ENCODE measurements at places on chromosomes 7 and 10.

DNA sequence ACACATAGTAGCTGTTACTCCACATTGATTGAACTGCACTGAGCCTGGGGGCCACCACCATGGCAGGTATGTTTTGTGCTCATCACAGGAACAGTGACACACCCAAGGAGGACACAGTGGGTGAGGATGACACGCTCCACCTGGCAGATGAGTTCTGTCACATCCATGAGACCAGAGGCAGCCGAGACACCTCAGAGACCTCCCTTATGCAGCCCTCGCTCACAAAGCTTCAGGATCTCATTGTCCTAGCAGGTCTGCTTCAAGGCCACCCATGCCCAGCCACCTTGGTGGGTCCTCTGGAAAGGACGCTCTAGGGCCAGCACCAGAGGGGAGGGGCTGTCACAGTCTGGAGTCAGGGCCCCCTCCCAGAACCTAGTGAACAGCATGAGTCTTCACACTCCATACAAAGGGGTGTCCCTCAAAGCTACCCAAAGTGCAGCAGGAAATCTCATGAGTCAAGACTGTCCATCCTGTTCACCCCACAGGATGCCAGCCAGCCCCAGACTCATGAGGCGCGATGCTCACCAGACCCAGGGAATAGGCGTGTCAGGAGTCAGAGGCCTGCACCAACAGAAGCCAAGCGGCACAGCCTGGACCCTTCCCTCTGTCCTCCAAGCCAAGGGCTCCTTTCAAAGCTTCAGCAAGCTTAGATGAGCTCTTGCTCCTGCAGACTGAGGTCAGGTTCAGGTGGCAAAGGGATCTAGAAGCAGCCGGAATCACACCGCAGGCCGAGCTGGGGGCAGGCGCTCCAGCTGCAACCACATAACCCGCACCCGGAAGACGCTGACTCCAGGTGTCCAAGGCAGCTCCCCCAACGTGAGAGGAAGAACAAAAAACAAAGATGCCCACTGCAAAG lies 9.6 kb downstream of the FAM53B start:
- DNase-seq, result no peak

- DNase-seq, result no peak
Measured at GRCh38 chr7:129263168-129263567, 38.3 kb downstream of the AHCYL2 start.

DNA sequence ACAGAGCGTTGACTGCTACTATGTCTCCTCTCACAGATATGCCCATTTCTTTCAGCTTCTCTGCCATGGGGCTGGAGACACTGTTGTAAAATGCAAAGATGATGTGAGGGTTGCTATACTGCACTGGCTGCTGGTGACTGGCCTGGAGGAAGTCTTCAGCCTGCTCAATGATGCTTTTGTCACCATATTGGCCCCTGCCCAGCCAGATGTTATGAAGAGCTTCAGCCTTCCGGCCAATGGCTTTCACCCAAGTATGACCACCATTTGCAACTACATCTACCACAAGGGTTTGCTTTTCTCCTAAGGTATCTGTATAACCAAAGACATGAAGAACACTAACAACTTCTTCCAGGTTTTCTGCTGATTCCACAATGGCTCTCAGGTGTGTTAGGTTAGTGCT lies 1.6 kb downstream of the C7orf25 start:
- DNase-seq, result no peak

DNA sequence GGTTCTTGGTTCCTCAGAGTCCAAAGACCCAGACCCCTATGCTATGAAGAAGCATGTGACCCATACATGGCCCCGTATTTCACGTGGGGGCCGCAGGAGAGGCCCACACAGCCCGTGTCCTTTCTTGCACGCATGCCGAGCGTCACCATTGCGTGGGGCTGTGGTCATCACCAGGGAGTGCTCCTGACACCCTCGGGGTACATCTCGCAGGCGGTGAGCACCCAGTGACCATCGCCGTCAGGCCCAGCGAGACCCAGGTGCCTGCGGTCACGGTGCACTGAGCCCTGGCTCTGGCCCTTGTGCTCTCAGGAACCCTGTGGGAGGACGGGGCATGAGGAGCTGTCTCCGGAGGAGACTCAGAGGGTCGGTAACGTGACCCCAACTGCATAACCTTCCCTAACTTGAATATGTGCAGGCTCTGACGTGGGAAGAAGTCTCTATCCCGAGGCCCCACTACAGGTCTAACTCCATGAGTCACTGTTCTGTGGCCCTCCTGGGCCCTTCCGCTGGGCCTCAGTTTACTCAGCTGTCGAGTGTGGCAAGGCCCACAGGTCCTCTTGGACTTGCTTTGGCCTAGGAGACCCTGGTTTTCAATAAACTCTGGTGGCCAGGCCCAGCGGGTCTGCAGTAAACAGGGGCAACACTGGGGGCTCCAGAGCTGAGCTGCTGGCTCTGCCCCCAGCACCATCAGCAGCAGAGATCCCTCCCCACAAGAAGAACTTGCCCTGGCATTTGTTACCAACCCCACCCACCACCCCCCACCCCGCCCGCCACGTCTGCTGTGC lies 503.9 kb downstream of the PTPRN2 start:
- DNase-seq, result no peak

- no peak for DNase-seq
Measured at GRCh38 chr10:71059054-71059818, 153.1 kb upstream of the UNC5B start.

DNA sequence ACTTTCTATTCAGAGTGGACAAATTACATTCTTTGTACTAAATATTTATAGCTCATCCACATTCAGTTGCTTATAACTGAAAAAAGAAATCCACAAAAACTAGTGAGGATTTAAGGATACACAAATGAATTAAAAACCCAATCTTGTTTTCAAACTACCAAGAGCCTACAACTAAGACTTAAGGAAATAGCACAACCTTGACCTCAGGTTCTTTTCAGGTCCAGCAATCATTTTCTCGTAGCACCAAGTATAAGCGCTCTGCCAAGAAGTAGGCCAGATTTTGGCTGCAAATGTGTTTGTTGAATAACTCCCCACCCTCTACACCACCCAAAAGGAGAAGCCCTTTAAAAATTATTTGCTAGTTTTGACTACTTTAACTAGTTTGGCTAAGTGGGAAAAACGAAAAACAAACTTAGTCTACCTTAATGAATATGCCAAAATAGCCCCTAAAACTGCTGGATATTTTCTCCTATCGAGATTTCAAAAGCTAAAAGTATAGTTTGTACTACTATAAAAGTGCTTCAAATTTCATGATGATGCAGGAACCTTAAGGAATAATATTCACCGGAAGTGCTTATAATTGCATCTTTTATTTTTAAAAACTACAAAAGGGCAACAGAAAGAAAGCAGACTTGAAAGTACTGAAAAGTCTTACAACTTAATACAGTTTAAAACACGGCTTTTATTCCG lies 2.7 kb upstream of the KMT2E start:
- DNase-seq, result peak; percentile 26

DNA sequence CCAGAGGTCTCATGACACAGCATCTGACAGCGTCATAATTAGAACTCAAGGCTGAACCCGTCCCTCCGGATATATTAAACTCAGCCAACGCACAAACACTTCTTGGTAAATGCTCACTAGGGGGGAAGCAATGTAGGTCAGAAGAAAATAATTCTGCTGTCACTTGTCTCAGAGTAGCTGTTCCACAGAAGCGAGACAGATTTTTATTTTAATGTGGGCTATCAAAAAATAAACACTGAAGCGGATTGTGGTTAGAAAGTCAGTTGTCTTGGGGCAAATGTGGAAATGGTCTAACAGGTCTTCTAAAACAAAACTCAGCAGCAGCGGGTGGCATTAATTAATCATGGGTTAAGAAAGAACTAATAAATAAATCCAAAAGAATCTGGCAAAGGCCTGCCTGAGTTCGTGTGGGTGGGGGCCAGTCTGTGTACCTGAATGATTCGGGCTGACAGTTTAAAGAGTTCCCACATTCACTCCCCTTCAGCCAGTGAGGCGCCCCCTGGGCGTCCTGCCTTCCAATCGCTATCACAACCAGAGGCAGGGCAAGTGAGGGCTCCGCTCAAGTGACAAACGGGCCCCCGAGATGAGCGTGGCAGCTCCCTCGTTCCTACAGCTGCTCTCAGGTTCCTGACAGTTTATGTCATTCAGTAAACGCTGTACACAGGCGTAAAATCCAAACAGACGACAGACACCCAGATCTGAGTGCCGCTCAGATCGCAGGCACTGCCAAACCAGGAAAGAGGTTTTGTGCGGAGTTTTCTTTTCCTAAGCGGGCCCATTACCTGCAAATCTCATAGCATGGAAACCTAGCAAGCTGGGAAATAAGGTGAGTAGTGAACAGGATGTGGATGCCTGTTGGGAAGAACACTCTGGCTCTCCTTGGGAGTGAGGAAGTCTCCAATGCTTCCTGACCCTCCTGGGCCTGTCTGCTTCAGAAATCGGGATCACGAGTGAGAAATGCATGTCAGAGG lies 52.9 kb downstream of the NRAP start:
- peak; percentile 40 for DNase-seq

DNA sequence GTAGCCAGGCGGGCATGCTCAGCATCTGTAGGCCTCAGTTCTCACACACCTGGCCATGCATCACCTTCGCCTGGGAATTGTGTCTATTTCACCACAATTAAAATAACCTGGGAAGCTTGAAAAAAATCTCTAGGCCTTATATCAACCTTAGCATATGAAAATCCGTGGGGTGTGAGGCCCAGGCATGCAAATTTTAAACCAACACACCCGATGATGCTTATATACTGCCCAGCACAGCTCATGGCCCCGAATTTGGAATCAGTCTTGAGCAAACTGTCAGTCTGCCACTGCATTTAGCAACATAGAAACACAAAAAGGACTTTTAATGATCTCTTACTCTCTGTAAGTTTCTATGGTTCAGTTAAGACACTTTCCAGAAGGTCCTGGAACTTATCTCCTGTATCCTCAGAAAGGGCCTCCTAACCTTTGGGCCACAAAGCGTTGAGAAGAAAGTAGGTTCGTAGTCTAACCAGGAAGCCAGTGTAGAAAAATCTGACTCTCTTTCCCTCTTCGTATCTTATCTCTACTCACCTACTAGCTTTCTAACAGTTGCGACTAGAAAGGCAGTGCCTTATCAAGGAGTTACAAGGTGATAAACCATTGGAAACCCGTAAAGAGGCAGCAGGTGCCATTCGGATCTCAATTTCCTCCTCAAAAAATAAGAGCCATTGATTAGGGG lies 12.0 kb upstream of the DMBT1 start:
- DNase-seq, result no peak

- no peak for DNase-seq
Measured at GRCh38 chr7:29139191-29139590, 7.1 kb downstream of the CPVL start.

DNA sequence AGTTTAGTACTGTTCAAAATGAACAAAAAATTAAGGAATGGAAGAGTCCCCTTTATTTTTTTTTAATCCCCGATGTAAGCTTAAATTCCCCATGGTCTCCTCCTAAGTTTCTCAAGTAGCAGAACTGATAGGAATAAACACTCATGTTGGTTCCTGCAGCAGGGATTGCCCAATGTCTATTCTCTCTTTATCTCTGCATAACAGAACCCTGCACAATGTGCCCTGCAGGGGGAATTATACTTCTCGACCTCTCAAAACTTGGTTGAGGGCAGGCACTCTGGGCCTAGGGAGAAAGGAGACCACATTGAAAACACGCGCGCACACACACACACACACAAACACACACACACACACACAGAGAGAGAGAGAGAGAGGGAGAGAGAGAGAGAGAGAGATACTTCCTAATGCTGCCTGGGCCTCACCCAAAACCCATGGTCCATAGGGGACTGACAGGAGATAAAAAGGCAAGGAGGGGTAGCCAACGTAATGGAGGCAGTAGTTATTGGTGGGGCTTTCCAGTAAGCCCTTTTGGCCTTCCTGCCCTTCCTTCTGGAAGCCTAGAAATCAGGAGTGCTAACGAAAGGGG lies 22.7 kb downstream of the JAZF1 start:
- no peak for DNase-seq

GRCh38 chr10:107442035-107442505 lies 277.6 kb upstream of the SORCS1 start:
- peak; percentile 9 for DNase-seq

- no peak for DNase-seq
Measured at GRCh38 chr10:19882621-19883020, 66.4 kb downstream of the PLXDC2 start.

GRCh38 chr7:24877790-24878311 lies 102.1 kb downstream of the OSBPL3 start:
- DNase-seq, result no peak

DNA sequence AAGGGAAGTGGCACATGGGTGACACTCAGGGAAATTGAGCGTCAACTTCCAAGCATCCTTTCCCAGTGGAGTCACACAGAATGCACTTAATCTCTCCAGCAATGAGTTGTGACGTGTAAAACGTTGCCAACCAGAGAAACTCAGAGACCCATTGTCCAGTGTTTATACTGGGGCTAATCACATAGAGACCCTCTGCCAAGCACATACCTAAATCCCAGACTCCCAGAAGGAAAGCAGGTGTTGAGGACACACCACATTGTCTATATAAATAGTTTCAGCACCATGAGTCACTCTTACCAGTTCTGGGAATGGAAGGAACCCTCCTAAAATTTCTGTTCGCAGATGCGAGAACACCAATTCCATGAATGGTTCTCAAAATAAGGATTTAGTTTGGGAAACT lies 76.4 kb upstream of the BET1 start:
- DNase-seq, result no peak

GRCh38 chr10:91756286-91756685 lies 41.9 kb upstream of the TNKS2 start:
- no peak for DNase-seq

- DNase-seq, result no peak
Measured at GRCh38 chr10:28418069-28418468, 114.8 kb upstream of the WAC start.

GRCh38 chr10:69376662-69377061 lies 40.1 kb downstream of the TACR2 start:
- DNase-seq, result no peak

DNA sequence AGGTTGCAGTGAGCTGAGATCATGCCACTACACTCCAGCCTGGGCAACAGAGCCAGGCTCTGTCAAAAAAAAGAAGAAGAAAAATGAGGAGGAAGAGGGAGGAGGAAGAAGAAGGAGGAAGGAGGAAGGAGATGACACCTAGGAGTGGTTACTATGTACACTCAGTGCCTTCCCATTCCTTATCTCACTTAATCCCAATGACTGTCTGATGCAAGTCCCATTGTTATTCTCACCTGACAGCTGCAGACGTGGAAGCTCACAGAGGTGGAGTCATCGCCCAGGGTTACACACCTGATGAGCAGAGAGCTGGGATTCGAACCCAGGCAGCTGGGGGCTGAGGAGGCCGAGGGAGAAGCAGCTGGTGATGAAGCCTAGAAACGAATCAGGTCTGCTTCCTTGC lies 258.8 kb downstream of the SNX10 start:
- no peak for DNase-seq

DNA sequence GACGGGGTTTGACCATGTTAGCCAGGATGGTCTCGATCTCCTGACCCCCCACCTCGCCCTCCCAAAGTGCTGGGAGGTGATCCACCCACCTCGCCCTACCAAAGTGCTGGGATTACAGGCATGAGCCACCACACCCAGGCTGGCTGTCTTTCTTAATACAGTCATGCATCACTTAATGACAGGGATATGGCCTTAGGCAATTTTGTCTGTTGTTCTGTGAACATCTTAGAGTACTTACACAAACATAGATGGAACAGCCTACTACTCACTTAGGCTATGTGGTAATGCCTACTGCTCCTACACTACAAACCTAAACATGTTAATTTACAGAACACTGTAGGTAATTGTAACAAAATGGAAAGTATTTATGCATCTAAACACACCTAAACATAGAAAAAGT lies 106.6 kb upstream of the KCNMA1 start:
- DNase-seq, result no peak
